CD4-positive, alpha-beta T cell treated with Interleukin-2 at 100 ng/mL for 4 hours (primary cell): ENCODE measurements at places on chromosomes 4 and X.

- no peak for DNase-seq
Measured at GRCh38 chrX:8913655-8914409, 112.6 kb upstream of the FAM9A start.

GRCh38 chr4:175297965-175298565 lies 379.9 kb downstream of the ADAM29 start:
- DNase-seq, result no peak

GRCh38 chrX:103941201-103941975 lies 21.0 kb upstream of the TMSB15B start:
- DNase-seq, result peak; percentile 38

DNA sequence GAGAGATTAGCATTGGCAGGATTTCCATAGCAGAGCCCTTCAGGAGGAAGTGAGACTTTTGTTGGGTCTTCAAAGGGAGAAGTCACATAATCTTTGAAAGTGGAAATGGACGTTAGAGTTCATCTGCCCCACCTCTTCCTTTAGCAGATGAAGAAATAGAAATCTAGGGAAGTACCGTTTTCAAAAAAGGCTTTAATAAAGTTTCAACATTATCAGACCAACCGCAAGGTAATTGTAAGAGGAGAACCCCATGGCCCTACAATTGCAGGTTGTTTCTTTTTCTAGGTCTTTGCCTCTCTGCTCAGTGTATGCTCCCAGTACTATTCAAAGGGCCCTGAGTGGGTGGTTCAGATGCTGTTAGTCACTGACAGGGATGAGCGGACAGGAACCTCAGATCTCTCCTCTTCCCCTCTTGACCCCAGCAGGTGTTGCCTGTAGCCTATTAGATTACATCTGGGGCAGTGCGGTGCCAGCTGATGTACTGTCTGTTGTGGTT lies 48.6 kb upstream of the AP1S2 start:
- DNase-seq, result no peak

DNA sequence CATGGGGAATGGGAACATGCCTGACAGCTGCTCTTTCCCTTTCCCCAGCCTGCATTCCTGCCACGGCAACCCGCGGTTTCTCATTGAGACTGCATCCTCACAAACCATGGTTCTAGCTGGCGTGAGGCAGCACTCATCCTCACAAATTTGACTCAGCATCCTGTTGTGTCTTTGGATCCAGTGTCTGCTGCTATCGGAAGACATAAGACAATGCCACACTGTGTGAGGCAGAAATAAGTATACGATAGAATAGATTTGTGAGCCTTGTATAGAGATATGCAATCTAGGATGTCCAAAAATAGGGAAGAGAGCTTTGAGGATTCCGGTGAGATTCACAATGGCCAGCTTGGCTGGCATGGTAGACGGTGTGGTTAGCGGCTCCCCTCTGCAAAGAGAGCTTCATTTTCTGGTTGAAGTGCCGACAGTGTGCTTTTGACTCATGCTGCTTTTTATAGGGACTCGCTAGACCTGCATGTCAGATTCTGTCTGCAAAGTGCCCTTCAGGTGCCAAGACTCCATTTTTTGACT lies 161.3 kb upstream of the PSAPL1 start:
- no peak for DNase-seq

- DNase-seq, result no peak
Measured at GRCh38 chr4:136088211-136088867, 1444.0 kb downstream of the PCDH18 start.

GRCh38 chr4:98639523-98639922 lies 18.9 kb downstream of the TSPAN5 start:
- peak; percentile 40 for DNase-seq

DNA sequence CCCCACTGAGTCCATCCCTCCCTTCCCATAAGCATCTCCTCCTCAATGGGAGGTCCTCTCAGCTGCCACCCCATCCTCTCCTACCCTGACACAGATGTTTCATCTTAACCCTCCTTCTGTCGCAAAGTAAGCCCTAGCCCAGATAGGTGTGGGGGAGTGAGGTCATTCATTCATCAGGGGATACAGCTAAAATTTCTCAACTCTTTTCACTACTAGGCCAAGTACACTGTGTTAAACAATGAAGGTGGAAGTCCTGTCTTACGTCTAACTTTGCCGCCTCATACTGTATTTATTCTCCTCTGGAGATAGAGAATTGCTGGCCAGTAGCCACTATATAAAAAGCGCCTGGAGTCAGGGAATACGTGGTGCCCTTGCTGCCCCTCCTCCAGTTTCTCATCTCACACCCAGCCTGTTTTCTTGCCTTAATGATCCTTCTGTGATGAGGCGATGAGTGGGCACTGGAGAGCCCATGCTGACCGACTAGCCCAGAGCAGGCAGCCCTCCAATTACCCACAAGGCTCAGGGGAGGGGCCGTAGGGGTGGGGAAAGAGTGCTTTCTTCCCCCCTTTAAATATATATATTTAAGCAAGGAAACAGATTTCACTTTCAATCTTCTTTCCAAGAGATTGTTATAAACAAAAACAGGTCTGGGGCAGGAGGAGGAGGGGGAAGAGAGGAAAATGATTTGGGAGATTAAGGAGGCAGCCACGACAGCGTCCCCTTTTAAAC lies 149.5 kb downstream of the PJA1 start:
- no peak for DNase-seq

DNA sequence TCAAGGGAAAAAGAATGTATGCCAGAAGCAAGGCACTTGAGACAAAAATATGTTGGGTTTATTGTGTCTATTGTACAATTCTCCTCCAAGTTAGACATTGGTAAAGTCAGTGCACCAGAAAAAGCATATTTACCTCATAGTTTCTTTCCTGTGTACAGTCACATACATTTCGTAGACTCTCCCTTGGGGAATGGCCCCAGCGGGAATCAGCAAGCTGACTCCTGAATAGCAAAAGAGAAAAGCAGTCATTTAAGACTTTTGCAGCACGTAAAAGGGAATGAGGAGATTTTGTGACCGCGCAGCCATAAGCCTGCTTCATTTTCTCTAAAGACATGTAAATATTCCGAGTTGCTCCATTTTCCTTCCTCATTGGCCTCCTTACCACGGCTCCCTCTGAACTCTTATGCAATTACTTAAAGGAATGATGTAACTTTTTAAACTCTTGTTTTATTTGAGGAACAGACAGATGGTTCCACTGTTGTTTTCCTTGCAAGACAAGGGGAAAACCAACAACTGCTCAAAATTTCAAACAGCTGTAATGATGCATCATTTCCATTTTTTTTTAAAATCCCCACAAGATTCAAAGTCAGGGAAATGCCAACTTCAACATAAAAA lies 332.7 kb downstream of the UNC5C start:
- DNase-seq, result no peak

DNA sequence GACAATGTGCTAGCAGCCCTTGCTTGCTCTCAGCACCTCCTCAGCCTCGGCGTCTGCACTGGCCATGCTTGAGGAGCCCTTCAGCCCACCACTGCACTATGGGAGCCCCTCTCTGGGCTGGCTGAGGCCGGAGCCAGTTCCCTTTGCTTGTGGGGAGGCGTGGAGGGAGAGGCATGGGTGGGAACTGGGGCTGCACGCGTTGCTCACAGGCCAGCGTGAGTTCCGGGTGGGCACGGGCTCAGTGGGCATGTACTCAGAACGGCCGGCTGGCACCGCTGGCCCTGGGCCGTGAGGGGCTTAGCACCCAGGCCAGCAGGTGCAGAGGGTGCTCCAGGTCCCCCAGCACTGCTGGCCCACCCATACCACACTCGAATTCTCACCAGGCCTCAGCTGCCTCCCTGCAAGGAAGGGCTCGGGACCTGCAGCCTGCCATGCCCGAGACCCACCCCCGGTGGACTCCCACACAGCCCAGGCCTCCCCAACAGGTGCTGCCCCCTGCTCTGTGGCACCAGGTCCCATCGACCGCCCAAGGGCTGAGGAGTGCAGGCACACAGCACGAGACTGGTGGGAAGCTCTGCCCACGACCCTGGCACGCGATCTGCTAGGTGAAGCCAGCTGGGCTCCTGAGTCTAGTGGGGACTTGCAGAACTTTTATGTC lies 100.3 kb downstream of the SLC39A8 start:
- no peak for DNase-seq

DNA sequence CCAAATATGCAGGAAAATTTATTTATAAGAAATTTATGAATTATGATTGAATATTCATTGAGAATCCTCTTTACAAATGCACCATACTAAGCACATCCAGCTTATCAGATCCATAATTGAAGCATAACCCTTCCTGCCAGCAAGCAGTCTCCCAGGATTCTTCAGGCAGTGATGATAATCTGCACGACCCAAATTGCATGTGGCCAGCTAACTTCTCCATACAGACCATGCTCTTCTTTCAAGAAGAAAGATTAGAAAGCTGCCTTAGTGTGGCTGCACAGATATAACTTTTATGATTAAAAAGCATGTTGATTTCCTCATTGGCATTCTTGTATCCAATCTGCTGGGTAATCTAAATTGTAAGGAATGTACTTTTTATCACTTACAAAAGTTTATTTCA lies 3.3 kb upstream of the CBR4 start:
- no peak for DNase-seq
